C1 segment of cervical spinal cord (tissue), 14 donors: ENCODE measurements at places on chromosomes 7 and 10.

- no peak for DNase-seq
Observed at GRCh38 chr10:8151086-8151485, 96.6 kb downstream of the GATA3 start.

GRCh38 chr10:113000876-113001598, 51.0 kb downstream of the TCF7L2 start:
- no peak for DNase-seq

DNA sequence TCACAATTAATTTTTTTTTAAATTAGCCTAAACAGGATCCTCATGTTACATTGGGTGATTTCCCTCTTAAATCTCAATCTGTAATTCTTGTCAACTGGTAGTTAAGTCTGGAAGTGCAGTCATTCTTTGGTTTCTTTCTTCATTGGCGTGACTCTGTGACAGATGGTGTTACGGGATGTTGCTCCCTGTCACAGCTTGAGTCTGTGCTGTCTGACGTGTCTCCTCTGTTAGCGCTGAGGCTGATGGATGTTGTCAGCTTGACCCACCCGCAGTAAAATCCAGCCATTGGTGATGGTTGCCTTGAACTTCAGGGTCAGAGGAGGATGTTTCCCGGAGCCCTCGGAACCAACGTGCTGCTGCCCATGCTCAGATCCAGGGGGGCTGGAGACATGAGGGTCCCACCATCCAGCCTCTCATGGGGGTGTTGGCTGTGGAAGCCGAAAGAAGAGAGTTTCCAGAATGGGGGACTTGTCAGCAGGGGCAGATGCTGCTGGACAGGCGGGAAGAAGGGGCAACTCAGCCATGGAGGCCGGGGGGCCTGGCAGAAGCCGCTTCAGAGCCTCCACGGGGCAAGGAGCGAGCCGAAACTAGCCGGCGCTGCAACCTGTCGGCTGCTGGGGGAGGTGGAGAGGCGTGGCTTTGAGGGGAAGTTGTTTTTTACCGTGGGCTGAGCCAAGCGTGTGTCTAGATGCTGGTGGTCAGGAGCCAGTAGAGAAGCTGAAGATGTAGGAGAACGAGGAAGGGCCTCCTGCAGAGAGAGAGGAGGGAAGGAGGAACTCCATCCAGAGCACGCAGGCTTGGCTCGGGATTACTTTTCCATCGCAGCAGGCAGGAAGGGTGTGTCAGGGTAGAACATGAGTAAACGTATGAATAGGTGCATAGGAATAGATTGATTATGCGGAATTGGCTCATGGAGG, 3.5 kb downstream of the SUN1 start:
- no peak for DNase-seq

DNA sequence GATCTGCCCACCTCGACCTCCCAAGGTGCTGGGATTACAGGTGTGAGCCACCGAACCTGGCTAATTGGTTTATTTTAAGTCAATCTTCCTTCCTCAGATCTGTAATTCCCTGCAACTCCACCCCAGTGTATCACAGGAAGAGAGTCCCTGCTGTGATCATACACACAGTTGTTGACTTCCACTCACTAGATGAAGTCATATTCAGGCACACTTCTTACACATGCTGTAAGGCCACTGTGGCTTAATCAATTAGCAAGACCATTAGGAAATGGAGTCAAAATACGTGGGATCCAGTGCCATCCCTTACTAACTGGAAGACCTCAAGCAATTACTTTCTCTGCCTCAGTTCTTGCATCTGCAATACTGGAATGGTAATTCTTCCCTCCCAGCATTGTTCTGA, 66.1 kb upstream of the PAX2 start:
- DNase-seq: no peak

GRCh38 chr7:132872034-132872433, 209.9 kb downstream of the CHCHD3 start:
- no peak for DNase-seq

DNA sequence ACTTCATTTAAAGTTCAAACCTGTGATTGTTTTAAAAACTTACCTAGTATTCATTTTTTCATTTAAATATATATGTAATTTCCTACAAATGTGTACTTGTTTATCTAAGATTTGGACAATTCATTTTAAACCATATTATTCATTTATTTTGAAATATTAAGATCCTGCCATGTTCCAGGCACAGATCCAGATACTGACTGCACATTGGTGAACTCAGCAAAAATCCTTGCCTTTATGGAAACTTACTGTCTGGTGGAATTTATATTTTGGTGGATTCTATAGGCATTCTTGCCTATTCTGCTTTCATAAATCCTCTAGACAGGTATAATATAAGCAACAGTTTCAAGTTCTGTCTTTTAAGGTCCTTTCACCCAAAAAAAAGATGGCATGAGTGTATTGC, 48.3 kb upstream of the RPA3 start:
- DNase-seq: no peak
